ENCODE measurements at places on chromosomes 7 and 10. TPM values are rescaled to one million over a fixed set of nuclear protein-coding genes. Genes with fewer than 3 reads are reported as not detected.

GRCh38 chr7:154929006-154929726 is 73.8 kb downstream of the PAXIP1 start:
- peak overlapping the region; percentile 98 for H3K4me3 ChIP-seq
- peak; percentile 41 for DNase-seq
- H3K4me1 ChIP-seq: no peaks in the 10 kb centered on the region
- peaks cover 16% of the 10 kb centered on the region for H3K36me3 ChIP-seq
- H3K27me3 ChIP-seq: no peaks in the 10 kb centered on the region

DNA sequence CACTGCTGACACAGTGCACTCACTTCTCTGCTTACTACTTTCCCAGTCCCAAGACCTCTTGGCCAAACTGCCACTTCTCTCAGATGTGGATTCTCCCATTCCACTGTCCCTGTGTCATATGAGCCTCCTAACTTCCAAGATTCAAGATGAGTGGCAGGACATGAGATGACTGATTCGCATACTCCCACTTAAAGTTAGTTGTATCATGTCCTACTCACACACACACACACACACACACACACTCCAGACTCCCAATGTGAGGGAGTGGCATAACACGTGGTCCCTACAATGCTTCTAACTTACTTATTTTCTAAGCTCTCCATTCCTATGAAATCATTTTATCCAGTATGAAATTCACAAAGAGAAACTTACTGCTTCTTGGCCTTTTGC is 67.0 kb upstream of the CAV2 start:
- H3K4me3 ChIP-seq: no peak overlapping the region
- DNase-seq: no peak
- H3K27ac ChIP-seq: no peak overlapping the region
- H3K27me3 ChIP-seq: no peaks in the 10 kb centered on the region
- H3K36me3 ChIP-seq: no peaks in the 10 kb centered on the region

DNA sequence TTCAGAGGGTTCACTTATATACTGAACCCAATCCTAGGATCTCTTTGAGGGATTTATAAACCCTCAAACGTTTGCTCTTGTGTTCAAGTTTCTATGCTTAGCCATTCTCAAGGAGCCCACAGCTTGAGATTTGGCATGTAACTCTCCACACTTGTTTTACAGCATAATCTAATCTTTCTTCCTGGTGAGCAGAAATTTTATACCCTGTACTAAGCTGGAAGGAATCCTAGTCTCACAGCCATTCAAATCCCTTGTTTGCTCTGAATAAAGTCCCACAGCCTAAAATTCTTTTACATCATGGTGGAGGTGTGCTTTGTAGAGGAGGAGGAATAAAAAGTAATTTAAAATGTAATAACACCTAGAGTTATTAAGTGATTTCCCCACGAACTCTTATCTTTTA is 5.3 kb upstream of the AGR2 start:
- DNase-seq: no peak
- no peaks in the 10 kb centered on the region for H3K27me3 ChIP-seq
- no peak overlapping the region for H3K4me3 ChIP-seq
- peaks cover 32% of the 10 kb centered on the region for H3K36me3 ChIP-seq
- H3K4me1 ChIP-seq: peaks cover 65% of the 10 kb centered on the region

The ACTL6B gene
- total RNA-seq: not detected

DNA sequence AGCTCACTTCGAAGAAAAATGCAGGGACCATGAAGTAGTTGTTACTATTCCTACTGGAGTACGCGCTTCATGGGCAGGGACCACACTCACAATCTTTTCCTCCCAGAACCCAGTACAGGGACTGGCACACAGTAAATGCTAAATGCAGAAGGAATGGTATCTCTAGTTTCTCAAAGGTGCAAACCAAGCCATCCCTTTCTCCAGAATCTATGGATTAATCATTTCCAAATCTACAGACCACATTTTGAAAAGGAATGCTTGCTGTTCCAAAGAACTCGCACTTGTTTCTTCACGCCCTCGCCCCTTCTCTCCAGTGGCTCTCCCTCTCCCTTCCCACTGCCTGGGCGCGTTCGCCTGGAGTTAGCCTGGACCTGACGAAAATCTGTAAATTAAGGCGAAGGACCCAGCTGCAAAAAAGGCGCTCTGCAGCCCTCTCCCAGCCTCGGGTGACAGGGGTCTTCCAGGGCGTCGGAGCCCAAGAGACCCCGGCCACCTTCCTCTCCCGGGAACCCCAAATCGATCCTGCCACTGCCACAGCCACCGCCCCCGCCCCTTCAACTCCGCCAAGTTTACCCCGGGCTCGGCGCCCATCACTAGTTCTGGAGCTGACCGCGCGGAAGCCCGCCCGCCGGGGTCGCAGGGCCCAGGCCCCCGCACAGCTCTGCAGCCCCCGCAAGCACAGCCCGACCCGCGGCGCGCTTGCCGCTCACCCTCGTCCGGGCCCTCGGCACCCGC is 527 bp downstream of the PDIA4 start:
- peaks cover 55% of the 10 kb centered on the region for H3K36me3 ChIP-seq
- H3K4me3 ChIP-seq: peak overlapping the region; percentile 94
- no peaks in the 10 kb centered on the region for H3K27me3 ChIP-seq

GRCh38 chr10:76543655-76544054 is 1094.0 kb downstream of the KCNMA1 start:
- no peak overlapping the region for H3K27ac ChIP-seq
- H3K36me3 ChIP-seq: no peaks in the 10 kb centered on the region
- H3K4me3 ChIP-seq: no peak overlapping the region
- no peaks in the 10 kb centered on the region for H3K4me1 ChIP-seq

The SFR1 gene
- total RNA-seq: 11.6 TPM

DNA sequence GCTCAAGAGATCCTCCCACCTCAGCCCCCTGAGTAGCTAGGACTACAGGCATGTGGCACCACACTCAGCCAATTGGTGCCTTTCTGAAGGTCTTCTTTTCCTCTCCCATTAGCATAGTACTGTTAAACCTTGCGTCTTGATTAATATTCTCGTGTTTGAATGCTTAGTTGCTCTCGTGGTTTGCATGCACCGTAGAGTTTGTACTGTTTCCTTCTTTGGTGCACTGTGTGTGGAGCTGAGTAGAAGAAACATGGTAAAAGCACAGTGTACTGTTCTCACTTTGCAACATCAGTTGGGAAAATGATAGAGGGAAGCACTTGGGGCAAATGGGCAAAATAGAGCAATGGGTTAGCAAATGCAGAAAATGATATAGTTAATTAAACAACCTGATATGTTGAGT is 27.6 kb upstream of the RPA3 start:
- no peaks in the 10 kb centered on the region for H3K27me3 ChIP-seq
- no peak for DNase-seq
- peaks cover 4% of the 10 kb centered on the region for H3K4me1 ChIP-seq
- no peak overlapping the region for H3K4me3 ChIP-seq

GRCh38 chr7:103031781-103032180 is 42.8 kb downstream of the FBXL13 start:
- H3K27me3 ChIP-seq: no peaks in the 10 kb centered on the region
- H3K4me3 ChIP-seq: no peak overlapping the region
- H3K36me3 ChIP-seq: no peaks in the 10 kb centered on the region
- no peak overlapping the region for H3K27ac ChIP-seq

DNA sequence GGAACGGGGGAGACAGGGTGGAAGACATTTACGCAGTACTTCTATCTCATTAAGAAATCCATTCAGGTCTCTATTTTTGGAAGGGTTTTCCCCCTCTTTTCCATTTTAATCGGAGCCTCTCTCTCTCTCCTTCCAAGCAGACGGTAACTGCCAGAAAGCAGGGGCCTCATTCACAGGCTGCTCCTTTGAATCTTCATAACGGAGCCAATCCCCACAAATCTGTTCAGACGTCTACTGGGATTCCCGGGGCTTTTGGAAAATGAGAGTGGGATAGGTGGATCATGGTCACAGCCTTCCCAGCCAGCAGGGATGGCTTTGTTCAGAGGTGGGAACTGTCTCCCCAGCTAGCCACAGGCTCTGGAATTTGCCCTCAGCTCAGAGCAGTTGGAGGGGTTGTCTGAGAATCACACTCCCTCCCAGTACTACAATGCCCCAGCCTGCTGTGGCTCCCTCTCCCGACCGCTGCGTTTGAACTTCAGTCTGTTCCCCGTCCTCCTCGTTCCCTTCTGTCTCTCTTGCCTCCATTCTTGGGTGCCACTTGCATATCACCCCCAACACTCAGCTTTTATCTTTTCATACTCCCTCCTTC is 413.6 kb downstream of the PLXNA4 start:
- H3K27me3 ChIP-seq: peaks cover 97% of the 10 kb centered on the region
- H3K4me3 ChIP-seq: no peak overlapping the region
- DNase-seq: no peak
- H3K27ac ChIP-seq: no peak overlapping the region
- no peaks in the 10 kb centered on the region for H3K4me1 ChIP-seq

The CPN1 gene
- not detected for total RNA-seq

GRCh38 chr10:92787557-92788152 is 60.7 kb upstream of the EXOC6 start:
- H3K4me1 ChIP-seq: no peaks in the 10 kb centered on the region
- no peaks in the 10 kb centered on the region for H3K36me3 ChIP-seq
- no peak overlapping the region for H3K4me3 ChIP-seq
- no peaks in the 10 kb centered on the region for H3K27me3 ChIP-seq

DNA sequence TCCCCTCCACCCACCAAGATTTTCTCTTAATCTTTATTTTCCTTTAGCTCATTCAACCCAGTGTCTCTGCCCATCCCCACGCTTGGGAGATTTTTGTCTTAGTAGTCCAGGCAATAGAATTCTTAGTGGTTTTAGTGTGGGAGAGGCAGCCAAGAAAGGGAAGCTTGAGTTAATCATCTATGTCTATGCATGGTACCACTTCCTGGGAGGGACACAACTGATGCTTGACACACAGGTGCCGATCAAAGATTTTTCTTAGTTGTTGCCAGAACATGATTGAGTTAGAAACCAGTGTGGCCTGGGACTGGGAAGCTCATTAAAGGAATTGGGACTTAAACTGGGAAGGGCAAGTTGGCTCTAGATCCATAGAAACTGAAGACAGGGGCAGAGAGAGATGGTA is 3.1 kb downstream of the STRA8 start:
- H3K36me3 ChIP-seq: no peaks in the 10 kb centered on the region
- H3K4me3 ChIP-seq: no peak overlapping the region
- H3K4me1 ChIP-seq: peaks cover 14% of the 10 kb centered on the region
- peaks cover 9% of the 10 kb centered on the region for H3K27me3 ChIP-seq
- no peak overlapping the region for H3K27ac ChIP-seq

- H3K4me1 ChIP-seq: peaks cover 37% of the 10 kb centered on the region
- peaks cover 16% of the 10 kb centered on the region for H3K36me3 ChIP-seq
- DNase-seq: no peak
- no peak overlapping the region for H3K4me3 ChIP-seq
- H3K27ac ChIP-seq: peak overlapping the region; percentile 54
These were observed 48.7 kb upstream of the ANAPC16 start for GRCh38 chr10:72167118-72167517.

- H3K27ac ChIP-seq: peak overlapping the region; percentile 36
- H3K27me3 ChIP-seq: no peaks in the 10 kb centered on the region
- peak; percentile 31 for DNase-seq
These were observed 5.5 kb downstream of the TACC2 start for GRCh38 chr10:121994429-121994941.

The UTF1 gene
- not detected for total RNA-seq

DNA sequence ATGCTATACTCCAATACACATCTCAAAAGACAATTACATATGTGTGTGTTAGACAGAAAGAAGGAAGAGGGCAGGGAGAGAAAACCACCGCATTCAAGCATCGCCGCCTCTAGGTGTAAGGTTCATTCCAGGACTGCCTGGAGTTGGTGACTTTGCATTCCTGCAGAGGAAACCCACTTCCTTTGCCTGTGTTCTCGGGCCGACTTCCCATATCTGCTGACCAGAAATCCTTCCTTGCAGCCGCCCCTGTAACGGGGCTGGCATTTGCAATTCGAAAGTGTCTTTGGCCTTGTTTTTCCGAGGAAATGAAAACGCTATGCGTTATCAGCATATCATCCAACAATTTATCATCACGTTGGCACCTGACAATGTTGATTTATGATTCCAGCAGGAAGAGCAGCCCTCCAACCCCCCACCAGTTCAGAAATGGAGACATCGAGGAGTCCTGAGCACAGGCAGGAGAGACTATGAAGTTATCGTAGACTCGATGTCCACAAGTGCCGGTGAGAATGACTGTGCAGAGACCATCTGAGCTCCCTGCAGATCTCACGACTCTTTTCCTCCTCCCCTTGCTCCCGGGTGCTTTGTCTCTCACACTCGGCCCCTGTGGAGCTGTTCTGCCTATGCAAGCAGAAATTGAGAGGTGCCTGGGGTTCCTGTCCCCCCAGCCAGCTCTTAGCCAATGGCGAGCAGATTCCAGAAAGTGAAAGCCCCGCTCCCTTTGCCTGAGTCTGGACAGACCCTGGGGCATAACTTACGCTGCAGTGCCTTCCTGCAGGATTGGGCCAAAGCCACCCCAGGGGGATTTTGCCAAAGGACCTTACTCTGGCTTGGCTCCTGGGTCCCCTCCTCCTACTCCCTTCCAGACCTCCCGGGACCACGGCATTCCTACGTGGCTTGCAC is 68.9 kb upstream of the FOXK1 start:
- peaks cover 1% of the 10 kb centered on the region for H3K27me3 ChIP-seq
- peak overlapping the region; percentile 62 for H3K4me3 ChIP-seq
- peaks cover 4% of the 10 kb centered on the region for H3K36me3 ChIP-seq
- H3K27ac ChIP-seq: peak overlapping the region; percentile 33
- peak; percentile 20 for DNase-seq
- H3K4me1 ChIP-seq: peaks cover 22% of the 10 kb centered on the region

All from Calu3 (cell line).